ENCODE measurements at places on chromosomes 7 and 10. TPM values are rescaled to one million over a fixed set of nuclear protein-coding genes. Genes with fewer than 3 reads are reported as not detected.

GRCh38 chr7:143484119-143484518 lies 6.4 kb downstream of the TAS2R41 start:
- no peak for DNase-seq

- no peak for DNase-seq
Observed at GRCh38 chr7:137656850-137657232, 189.9 kb downstream of the DGKI start.

DNA sequence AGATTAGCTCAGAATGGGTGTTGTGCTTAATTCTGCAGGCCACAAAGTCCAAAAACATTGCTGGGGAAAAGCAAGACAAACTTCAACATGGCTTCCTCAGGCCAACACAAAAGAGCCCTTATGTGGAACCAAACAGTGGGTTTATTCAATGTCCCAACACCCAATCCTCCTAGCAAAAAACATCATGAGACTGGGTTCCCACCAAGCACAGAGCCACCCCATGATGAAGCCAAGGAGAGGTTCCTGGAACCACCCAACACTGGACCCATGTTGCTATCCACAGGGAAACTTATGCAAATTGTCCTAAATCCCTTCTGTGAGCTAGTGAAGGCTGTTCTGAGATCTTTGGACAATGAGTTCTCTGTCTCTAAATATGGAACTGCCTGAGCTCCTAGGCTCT lies 24.0 kb downstream of the SLC25A13 start:
- no peak for DNase-seq

GRCh38 chr10:21732067-21732772 lies 198.2 kb downstream of the MLLT10 start:
- peak; percentile 62 for DNase-seq

DNA sequence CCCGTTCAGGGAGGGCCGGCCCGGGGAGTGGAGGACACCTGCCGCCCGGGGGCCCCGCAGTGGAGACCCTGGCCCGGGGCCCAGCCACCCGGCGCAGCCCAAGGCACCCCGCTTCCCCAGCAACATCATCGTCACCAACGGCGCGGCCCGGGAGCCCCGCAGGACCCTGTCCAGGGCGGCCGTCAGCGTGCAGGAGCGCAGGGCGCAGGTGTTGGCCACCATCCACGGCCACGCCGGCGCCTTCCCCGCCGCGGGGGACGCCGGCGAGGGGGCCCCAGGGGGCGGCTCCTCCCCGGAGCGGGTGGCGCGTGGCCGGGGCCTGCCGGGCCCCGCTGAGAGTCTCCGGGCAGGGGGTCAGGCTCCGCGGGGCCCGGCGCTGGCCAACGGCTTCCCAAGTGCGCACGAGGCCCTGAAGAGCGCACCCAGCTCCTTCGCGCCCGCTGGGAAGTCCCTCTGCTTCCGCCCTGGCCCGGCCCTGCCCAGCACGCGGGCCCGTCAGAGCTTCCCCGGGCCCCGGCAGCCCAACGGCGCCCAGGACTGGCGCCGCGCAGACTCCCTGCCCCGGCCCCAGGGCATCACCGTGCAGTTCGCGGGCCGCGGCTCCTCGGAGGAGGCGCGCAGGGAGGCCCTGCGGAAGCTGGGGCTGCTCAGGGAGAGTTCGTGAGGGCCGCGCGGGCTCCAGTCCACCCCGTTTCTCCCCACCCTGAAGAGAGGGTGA lies 46.7 kb downstream of the PROSER2 start:
- DNase-seq, result no peak

GRCh38 chr10:49568235-49568634 lies 29.3 kb upstream of the ERCC6 start:
- no peak for DNase-seq

GRCh38 chr10:62036186-62037081 lies 134.9 kb downstream of the ARID5B start:
- no peak for DNase-seq

DNA sequence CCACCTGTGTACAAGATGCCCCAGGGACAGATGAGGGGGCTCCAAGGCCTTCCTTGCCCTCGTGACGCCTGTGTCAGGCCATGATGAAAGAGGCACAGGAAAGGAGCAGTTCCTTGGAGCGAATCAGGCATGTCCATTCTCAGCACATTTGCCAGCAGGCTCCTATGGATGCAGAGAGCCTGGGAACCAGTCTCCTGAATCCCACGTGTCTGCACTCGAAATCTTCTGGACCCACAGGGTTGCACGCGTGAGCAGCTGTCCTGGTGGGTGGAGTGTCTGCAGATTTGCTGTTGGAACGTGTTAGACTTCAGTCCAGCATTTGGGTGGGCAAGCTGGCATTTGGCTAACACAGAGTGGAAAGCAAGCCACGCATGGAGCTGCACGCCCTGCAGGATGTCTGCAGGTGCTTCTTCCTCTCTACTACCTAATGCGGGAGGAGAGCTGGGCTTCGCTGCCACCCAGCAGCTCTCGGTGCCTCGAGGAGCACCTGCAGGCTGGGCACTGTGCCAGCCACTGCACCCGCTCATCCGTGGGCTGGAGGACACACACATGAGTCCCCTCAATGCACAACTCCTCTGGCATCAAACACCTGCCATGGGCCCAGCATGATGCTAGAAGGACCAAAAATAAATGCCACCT lies 140.7 kb downstream of the PAXIP1 start:
- no peak for DNase-seq

GRCh38 chr7:30873656-30874055 lies 38.0 kb upstream of the AQP1 start:
- no peak for DNase-seq

GRCh38 chr10:63799521-63800300 lies 278.5 kb downstream of the REEP3 start:
- no peak for DNase-seq

DNA sequence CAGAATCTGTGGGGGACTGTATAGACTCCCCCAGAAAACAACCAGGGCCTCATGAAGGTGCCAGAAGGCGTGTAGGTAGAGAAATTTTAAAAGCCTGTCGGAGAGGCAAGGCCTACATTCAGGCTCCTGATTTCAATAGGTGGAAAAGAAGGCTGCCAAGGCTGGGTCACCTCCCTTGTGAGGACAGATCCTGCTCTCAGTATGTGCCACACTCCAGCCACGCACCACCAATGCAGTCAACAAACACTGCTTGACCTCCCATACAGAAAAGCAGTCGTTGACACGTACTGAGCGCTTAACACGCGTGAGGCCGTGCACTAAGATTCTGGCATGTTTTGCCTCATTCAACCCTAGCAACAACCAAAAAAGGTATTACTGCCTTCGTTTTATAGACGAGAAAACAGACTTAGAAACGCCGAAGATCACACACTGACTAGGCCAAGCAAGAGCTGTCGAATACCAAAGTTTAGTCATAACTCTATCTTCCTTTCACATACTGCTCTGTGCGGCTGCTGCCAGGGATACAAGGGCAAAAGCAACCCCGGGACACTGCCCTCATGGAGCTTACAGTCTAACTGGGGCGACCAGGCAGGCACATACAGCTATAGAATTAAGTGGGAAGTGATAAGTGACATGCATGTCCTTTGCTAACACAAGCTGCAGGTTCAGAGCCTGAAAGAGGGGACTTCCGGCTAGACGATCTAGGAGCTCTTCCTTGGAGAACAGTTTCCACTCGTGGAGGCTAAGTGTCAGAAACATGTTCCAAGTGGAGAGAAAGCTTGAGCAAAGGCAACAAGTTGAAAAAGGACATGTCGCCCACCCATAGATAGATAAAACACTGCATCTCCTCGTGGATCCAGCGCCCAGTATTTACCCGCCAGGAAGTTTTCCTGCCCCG lies 797 bp upstream of the NKX2-3 start:
- no peak for DNase-seq

DNA sequence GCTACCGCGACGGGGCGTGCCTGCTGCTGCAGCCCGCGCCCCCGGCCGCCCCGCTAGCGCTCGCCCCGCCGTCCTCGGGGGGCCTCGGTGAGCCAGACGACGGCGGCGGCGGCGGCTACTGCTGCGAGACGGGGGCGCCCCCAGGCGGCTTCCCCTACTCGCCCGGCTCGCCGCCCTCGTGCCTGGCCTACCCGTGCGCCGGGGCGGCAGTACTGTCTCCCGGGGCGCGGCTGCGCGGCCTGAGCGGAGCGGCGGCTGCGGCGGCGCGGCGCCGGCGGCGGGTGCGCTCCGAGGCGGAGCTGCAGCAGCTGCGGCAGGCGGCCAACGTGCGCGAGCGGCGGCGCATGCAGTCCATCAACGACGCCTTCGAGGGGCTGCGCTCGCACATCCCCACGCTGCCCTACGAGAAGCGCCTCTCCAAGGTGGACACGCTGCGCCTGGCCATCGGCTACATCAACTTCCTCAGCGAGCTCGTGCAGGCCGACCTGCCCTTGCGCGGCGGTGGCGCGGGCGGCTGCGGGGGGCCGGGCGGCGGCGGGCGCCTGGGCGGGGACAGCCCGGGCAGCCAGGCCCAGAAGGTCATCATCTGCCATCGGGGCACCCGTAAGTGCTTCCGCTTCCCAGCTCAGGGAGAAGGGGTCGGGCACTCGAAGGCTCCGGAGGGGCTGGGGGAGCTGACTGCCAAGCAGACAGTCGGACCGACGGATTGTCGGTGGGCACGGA lies 761 bp downstream of the PTF1A start:
- DNase-seq, result no peak

GRCh38 chr7:18828994-18829857 lies 288.2 kb downstream of the TWIST1 start:
- no peak for DNase-seq

GRCh38 chr10:93973748-93974445 lies 19.8 kb upstream of the PLCE1 start:
- DNase-seq, result no peak

DNA sequence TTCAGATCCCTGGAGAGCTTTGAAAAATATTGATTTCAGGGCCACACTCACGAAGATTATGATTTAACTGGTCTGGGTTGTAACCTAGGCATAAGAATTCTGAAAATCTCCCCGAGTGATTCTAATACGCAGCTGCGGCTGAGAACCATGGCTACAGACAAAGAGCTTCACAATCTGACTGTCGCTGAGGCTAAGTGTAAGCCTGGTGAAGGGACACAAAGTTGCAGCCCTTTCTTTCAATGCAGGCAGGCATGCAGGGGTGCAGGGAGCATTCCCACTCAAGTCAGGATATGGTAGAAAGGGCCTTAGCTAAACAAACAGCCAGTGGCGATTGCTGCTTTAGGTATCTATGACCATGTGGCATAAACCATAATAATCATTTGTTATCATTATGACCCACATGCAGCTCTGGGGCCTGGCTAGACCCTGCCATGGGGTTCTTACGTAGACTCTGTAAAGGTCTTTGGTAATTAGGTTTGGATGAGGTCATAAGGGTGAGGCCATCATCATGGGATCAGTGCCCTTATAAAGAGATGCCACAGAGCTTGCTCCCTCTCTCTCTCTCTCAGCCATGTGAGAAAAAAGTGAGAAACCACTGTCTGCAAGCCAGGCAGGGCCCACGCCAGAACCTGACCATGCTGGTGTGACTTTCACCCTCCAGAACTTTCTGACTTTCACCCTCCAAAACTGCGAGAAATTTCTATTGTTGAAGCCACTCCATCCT lies 88.4 kb upstream of the LANCL2 start:
- DNase-seq, result no peak

- DNase-seq, result no peak
Observed at GRCh38 chr10:5549462-5550249, 24.9 kb downstream of the CALML3 start.

- no peak for DNase-seq
Observed at GRCh38 chr10:125375210-125375609, 214.8 kb upstream of the CTBP2 start.

The TAS2R41 gene
- not detected for total RNA-seq

The FAM170B gene
- total RNA-seq, result 0.31 TPM

The CCDC172 gene
- not detected for total RNA-seq

The COL17A1 gene
- total RNA-seq, result not detected

The SPRN gene
- not detected for total RNA-seq

The SNCG gene
- total RNA-seq, result not detected

Data from natural killer cell treated with Interleukin-12 subunit alpha and Interleukin-12 subunit beta and Interleukin-15 and Interleukin-18, amount 100 ng/mL, for 72 hours (primary cell).